ENCODE measurements at places on chromosomes 11 and 22. TPM values are rescaled to one million over a fixed set of nuclear protein-coding genes. Genes with fewer than 3 reads are reported as not detected.

The LMO1 gene
- total RNA-seq, result not detected

The OR52K1 gene
- total RNA-seq, result not detected

The JHY gene
- total RNA-seq, result 5.4 TPM

The CNTN5 gene
- not detected for total RNA-seq

The IGLL1 gene
- not detected for total RNA-seq

The DCDC1 gene
- total RNA-seq, result 0.29 TPM

The RIMBP3C gene
- total RNA-seq, result 4.5 TPM

The BUD13 gene
- total RNA-seq, result 23.1 TPM

The UBQLNL gene
- 0.47 TPM for total RNA-seq

Measured in CD4-positive, alpha-beta memory T cell (primary cell).